ENCODE measurements at places on chromosomes 6 and 20. TPM values are rescaled to one million over a fixed set of nuclear protein-coding genes. Genes with fewer than 3 reads are reported as not detected.

The SLC22A16 gene
- total RNA-seq = not detected

The ROS1 gene
- not detected for total RNA-seq

DNA sequence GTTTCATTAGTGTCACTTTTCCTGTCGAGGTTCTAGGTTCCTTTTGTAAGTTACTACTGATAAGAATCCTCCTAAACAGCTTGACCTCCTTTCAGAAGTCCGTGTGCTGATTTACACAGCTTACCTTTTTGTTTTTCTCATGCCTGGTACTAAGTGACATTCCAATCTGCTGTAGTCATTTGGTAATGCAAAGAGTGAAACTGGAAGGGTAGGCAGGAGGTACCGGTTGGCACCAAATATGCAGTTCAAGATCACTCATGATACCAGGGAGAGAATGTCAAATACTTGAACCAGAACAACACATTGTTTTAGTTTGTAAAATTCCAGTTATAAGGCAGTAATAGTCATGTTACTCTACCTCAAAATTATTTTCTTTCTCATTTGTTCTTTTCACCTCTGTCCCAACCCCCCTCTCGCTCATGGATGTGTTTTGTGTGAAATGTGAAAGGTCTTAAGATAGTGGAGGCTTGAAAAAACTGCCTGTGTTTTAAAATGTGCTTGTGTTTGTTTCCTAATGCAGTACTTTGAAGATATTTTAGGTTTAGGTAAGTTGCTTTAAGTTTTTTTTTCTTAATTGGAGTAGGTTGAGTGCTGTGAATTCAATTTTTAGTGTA, 23.2 kb downstream of the AFDN start:
- H3K4me1 ChIP-seq = peaks cover 41% of the 10 kb centered on the region
- H3K27ac ChIP-seq = no peak overlapping the region

The BPI gene
- total RNA-seq = 0.92 TPM

- H3K4me1 ChIP-seq = peaks cover 4% of the 10 kb centered on the region
- no peak overlapping the region for H3K4me3 ChIP-seq
- no peak overlapping the region for H3K27ac ChIP-seq
- no peak for DNase-seq
Observed at GRCh38 chr6:96013531-96013930, 2.2 kb upstream of the FUT9 start.

The DEFB116 gene
- total RNA-seq = not detected

Data from esophagus muscularis mucosa (tissue), 4 donors.